Kidney capillary endothelial cell (primary cell): ENCODE measurements at places on chromosomes 5 and 9.

DNA sequence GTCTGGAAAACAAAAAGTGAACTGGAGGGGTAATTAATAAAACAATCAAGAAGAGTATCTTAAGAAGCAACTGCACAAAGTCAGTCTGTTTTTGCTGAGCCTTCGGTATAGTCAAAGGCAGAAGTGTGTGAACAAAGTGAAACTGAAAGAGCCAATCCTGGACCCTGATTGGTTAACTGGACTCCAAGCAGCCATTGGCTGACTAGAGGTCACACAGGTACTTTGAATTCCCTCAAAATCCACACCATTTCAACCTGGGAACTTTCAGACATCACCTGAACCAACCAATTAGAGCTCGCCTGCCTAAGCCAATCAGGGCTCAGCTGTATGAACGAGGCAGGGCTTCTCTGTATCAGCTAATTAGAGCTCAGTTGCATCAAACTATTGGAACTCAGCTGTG lies 286.7 kb downstream of the TLE4 start:
- no peak for DNase-seq

- DNase-seq: no peak
Observed at GRCh38 chr5:126358525-126358924, 64.7 kb upstream of the GRAMD2B start.

GRCh38 chr5:142915813-142916424 lies 145.7 kb downstream of the ARHGAP26 start:
- DNase-seq: no peak

- no peak for DNase-seq
Observed at GRCh38 chr9:98983295-98984268, 39.9 kb downstream of the COL15A1 start.

- no peak for DNase-seq
Observed at GRCh38 chr9:130986356-130986965, 22.5 kb upstream of the LAMC3 start.

GRCh38 chr9:78707080-78707479 lies 410.2 kb downstream of the PSAT1 start:
- no peak for DNase-seq

DNA sequence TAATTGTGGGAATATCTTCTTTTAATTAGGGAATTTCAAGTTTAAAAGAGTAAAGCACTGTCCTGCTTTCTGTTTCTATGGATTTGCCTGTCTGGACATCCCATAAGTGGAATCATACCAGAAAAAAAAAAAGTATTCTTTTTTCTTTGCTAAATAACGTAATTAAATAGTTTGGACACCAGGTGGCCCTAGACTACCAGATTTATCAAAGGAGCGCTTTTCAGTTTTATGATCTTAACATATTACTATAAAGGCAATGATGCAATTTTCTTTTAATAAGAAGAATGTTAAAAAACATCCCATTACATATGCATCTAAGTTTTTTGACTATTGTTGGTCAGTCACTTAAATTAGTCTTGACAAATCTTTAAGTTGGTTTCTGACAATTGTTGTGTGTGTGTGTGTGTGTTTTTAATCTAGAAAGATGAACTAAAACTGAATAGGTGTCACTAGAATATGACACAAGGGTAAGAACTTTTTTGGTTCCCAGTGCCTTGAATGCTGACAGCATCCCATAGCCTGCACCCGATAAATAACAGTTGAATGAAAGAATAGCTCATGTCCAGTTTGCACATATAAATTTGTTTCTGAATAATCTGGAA lies 49.5 kb downstream of the C5orf22 start:
- DNase-seq: peak; percentile 38
